ENCODE measurements at places on chromosomes 2 and 18.

GRCh38 chr2:70901227-70902066, 34.3 kb upstream of the ATP6V1B1 start:
- peak; percentile 19 for DNase-seq

DNA sequence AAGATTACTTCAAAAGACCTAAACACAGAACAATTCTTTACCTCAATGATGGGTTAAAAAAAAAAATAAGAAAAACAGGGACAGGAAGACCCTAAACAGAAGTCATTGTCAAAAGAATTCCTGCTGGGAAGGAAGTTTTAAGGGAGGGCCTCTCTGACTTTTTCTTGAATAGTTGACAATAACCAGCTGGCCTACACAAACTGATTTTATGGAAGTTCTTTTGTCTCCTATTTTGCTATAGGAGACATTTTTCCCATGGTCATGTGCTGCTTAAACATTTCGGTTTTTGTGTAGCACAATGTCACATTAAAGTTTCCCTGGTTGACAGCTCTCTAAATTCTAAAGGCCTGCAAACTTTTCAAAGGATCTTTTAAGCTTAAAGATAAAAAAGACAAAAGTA, 55.3 kb downstream of the RFTN2 start:
- DNase-seq, result peak; percentile 26

DNA sequence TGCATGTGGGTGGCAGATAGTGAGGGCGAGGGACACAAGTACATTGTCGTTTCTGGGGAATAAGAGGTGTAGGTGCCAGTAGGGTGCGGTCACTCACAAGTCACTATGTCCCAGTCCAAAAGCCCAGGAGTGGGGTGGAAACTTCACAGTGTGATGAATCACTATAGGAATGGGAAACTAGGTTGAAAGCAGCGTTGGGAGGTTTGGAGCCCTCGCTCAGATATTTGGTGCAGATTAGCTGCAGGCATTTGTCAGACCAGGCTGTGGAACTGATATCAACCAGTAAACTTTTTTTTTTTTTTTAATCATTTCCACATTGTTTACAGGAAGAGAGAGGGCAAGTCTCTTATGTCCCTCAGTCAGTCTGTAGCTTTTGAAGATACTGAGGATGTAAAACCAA, 121.8 kb downstream of the CERS6 start:
- no peak for DNase-seq

DNA sequence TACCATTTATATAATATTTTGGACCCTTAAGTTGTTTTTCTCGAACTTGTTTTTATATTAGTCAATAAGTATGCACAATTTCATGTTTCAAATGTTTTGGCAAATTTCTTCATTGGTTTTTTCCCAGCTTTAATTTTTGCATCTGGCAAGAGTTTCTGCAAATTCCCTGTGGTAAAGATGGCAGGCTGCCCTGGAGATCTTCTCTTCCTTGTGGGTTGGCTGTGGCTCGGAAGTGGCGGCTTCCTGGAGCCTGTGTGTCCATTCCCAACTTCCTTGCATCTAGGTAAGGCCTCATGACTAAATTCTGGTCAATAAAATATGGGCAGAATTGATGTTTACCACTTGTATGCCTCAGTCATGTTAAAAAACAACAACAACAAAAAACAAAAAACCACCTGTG, 818.6 kb downstream of the EPHA4 start:
- no peak for DNase-seq

DNA sequence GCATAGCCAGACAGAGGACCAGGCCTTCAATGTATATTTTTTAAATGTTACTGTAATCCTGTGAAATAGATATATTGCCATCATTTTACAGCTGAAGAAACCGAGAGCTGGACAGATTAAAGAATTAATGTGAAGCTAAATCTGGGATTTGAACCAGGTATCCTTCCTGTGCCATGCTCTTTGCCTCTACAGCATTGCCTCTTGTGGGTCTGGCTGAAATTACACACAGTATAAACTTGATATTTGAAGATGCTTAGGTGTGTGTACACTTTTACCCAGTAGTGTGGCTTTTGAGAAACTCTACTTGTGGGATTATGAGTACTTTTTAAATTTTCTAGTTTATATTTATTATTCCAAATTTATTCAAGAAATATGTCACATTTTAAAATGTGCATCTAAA, 264.5 kb downstream of the CNTNAP5 start:
- no peak for DNase-seq

GRCh38 chr2:98932164-98932563, 3.9 kb downstream of the CRACDL start:
- DNase-seq, result no peak

- DNase-seq, result no peak
Observed at GRCh38 chr18:8376113-8376512, 233.1 kb upstream of the RAB12 start.

- no peak for DNase-seq
Observed at GRCh38 chr2:49988276-49988675, 834.0 kb upstream of the FSHR start.

GRCh38 chr18:36415625-36416024, 118.1 kb downstream of the FHOD3 start:
- DNase-seq, result no peak

- no peak for DNase-seq
Observed at GRCh38 chr18:50606609-50607008, 46.7 kb downstream of the MAPK4 start.

DNA sequence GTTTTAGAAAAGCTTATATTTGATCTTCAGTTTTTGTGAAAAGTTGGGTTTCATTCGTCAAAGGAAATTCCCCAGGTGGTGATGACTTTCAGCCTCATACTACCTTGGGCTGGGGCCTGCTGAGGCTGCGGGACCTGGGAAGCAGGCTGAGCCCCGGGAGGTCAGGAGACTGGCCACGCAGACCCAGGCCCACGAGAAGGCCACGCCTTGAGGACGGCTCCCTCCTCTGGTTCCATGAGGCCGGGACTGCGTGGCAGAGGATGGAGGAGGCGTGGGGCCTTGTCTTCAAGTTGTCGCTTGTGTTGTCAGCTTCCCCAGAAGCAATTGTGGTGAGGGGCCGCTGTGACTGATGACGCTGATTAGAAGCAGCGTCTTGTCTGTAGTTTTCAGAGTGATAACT, 11.8 kb downstream of the CNDP2 start:
- DNase-seq, result no peak

- peak; percentile 7 for DNase-seq
Observed at GRCh38 chr2:40256649-40257048, 195.2 kb downstream of the SLC8A1 start.

DNA sequence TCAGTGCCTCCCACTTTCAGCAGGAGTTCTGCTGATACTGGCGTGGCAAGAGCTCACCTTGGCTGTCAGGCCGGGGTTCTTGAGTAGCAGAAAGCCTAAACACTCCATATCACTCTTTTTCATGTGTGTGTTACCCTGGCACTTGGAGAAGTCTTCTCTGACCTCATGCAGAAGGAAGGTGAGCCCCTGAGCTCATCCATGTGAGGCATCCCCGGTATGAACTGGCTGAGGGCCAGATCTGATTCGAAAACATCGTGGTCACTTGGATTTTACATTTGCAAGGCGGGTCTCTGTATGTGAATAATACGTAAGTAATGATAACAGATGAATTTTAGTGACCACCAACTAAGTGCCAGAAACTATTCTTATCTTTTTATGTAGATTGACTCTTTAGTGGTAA, 93.6 kb downstream of the RAPGEF4 start:
- peak; percentile 80 for DNase-seq

- DNase-seq, result no peak
Observed at GRCh38 chr2:35708411-35708923, 647.1 kb upstream of the CRIM1 start.

DNA sequence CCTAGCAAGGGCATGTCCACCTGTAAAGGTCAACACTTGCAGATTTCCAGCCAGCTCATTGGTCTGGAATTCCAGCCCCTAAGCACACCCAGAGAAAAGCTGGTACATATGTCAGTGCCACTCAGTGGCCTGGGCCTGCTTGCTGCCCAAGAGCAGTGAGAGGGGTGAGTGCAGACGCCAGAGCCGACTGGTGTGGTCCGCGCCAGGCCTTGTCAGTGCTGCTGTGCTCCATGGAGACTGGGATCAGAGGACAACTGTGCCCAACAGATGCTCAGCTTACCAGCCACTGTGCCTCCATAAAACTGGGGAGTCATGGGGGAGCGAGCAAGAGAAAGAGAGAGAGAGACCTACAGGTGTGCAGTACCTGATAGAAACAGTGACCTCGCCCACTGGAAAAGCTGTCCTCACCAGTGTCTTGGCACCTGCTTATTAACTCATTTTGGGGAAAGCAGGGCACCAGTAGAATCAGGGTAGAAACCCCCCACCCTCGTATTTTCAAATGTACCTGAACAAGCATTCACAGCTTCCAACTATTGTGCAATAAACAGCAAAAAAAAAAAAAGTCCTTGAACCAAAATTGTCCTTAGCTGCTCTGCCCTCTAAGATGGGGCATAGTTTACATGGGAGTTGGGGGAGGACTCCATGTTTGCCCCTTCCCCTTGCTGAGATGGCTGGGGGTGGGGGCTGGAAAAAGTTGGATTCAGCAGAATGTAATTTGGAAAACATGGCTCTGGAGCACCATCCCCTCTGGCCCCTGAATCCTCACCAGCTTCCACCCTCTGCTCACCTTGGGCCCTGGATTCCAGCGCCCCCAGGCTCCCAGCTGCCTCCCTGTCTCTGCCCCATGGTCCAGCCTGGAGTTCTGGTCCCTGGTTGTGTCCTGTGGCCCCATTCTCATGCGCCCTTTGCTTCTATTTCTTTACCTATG, 1.4 kb upstream of the SP140L start:
- no peak for DNase-seq

GRCh38 chr2:165778187-165778556, 15.9 kb downstream of the GALNT3 start:
- no peak for DNase-seq

DNA sequence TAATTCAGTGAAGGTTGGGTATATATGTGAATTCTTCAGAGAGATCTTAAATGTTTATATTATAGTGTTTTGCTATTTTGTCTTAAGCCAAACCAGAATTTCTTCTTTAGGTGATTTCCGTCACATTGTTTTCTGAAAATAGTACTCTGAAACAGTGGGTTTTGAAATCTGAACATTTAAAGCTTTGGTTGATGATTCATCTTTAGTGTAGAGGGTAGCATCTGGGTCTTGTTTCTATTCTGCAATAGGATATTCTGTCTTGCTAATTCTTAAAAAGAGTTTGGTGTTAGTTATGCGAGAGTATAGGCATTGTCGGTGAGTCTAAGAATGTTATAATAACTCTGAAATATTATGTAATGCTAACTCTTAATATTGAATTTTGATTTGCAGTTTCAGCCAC, 69.6 kb upstream of the FAM237A start:
- no peak for DNase-seq

GRCh38 chr2:233819884-233820773, 34.2 kb downstream of the HJURP start:
- DNase-seq, result no peak

DNA sequence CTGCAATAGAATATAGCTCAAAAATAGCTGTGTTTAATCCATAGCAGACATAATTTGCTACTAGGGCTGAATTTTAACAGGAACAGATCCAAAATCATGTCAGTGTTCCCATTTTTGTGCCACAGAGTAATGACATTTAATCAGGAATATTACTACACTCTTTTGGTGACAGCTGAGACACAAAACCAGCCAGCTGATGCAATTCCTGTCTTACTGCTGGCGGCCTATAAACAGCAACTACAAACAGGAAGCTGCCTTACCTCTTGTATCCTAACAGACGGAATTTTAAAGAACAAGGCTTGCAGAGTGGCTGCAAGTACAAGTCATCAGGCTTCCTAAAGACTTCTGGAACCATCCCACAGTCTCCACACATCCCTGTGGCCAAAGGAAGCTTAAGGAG, 218.1 kb downstream of the ZNF521 start:
- no peak for DNase-seq

GRCh38 chr2:77579076-77579769, 57.0 kb upstream of the LRRTM4 start:
- no peak for DNase-seq

DNA sequence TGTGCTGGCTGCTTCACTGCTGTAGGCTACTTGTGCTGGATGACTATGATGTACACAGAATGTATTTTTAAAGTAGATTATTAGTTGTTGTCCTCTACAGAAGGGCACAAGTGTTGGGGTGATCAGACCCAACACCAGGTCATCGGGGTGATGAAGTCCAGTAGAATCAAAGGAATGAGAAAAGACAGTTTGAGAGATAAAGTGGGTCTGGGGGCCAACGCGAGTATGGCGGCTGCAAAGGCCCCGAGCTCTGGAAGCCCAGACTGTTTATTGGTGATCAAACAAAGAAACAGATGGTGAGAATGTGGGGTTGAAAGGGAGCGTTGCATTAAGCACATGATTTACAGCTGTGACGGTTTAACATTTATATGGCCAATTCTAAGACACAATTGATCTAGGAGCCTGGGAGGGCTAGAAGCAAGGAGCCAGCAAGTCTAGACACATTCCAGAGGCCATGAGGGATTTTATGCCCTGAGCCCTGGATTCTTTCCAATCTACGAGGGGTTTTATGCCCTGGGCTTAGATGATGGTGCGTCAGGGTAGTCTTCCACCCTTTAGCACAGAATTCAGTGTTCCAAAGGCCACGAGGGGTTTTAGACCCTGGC, 153.5 kb downstream of the AGPS start:
- DNase-seq, result no peak

DNA sequence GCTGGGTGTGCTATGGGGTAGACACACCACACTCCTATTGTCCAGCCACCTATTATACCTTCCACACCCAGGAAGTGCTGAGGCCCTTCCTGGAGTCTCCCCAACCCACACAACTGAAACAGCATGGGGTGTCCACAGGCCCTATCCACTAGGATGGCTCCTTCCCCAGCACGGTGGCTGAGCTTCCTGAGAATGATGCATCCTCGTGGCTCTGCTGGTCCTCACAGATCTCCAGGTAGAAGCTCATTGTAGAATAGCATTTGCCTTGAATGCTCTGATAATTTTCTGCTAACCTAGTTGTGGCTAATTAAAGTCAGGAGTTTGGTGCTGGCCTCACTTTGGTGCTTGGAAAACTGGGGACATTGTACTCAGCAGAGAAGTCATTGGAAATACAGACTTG, 182.6 kb downstream of the ANKRD30B start:
- DNase-seq, result no peak

DNA sequence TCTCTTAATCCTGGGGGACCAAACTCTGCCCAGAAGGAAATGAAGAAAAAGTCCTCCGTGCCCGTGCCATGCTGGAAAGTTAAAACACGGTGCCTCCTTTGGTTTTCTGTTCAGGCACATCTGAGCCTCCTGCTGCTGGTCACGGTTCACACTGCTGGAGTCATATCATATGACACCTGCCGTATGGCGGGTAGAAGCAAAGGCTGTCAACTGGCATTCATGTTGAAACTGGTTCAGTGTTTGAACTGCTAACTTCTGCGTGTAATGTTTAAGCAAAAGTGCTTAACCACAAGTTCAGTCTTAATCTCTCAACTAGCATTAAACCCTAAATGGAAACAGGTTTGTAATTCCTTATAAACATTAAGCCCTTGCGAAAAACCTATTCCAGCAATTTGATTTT, 3.1 kb downstream of the STK39 start:
- DNase-seq, result no peak

GRCh38 chr2:24076849-24077534, 866 bp upstream of the SF3B6 start:
- peak; percentile 21 for DNase-seq

GRCh38 chr2:74767618-74768017, 66.3 kb upstream of the HK2 start:
- DNase-seq, result no peak
